ENCODE measurements at places on chromosomes 16 and 17. TPM values are rescaled to one million over a fixed set of nuclear protein-coding genes. Genes with fewer than 3 reads are reported as not detected.

MIEF2 gene
- total RNA-seq, result 14.7 TPM

DNA sequence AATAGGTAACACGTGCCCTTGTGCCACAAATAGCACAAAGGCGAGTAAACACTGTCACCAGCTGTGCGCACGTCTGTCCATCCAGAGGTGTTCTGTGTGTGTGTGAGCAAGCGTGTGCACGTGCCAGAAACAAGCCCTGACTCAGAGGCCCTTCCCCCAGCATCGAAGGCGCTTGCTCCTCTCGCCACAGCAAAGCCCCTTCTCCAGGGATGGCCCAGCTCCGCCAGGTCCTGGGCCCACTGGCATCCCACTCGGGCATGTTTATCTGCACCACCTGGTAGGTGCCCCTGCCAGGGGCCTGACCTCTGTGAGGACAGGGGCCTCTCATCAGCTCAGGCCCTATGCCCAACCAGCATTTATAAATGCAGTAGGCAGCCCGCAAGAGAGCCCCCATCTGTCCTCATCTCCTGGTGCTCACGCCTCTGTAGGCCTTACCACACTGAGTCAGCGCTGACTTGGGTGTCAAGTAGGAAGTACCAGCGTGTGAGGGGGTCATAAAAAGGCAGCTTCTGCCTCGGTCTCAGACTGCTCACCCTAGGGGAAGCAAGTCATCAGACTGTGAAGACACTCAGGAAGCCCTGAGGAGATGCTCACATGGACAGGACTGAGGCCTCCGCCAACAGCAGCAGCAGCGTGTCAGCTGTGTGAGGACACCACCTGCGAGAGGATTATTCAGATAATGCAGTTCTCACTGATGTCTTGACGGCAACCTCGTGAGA lies 10.8 kb downstream of the TMEM235 start:
- peaks cover 15% of the 10 kb centered on the region for H3K27me3 ChIP-seq
- no peak for DNase-seq
- no peak overlapping the region for H3K27ac ChIP-seq
- H3K4me3 ChIP-seq, result no peak overlapping the region

DNA sequence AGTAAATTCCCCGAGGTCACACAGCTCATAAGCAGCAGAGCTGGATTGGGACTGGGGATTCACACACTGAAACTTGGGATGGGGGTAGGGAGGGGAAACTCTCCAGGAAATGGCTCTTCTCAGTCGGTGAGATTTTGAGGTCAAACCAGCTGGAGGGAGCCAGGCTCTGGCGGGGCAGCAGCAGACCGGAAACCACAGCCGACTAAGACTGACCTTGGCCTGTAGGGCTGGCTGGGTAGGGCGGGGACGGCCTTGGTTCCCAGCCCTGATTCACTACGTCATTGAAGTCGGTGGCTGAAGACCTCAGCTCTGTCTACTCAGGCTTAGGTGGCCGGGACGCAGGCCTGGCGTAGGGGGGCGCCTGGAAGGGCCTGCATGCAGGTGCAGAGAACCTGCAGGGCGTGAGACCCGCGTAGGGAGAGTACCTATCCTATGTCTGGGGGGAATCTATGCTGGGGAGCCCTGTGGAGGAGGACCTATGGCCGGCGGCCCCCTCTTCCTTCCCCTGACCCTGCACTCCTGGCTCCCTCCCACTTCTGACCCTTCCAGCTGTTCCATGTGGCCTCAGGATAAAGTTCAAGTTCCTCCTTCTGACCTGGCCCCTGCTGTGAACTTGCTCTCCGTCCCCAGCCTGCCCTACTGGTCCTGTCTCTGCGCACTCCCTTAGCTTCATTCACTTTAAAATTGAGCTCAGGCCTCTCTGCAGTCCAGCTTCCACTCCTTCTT lies 11.9 kb upstream of the SLC4A1 start:
- no peak overlapping the region for H3K27ac ChIP-seq
- DNase-seq, result no peak
- peaks cover 9% of the 10 kb centered on the region for H3K4me1 ChIP-seq
- H3K36me3 ChIP-seq, result no peaks in the 10 kb centered on the region

DNA sequence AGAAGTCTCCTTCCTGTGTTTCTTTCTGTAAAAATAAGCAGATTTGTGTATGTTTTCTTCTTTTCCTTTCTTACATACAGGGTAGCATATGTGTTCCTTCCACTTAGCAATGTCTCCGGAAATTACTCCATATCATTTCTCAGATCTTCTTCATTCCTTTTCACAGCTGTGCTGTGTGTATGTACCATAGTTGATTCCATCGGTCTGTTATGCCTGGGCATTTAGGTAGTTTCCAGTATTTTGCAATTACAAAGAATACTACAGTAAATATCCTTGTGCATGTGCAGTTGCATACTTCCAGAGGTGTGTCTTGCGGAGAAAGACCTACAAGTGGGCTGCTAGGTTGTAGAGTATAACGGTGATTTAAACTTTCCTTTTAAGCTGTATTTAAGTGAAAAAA lies 69.8 kb downstream of the CLEC16A start:
- no peak for DNase-seq
- peaks cover 30% of the 10 kb centered on the region for H3K36me3 ChIP-seq
- H3K27me3 ChIP-seq, result no peaks in the 10 kb centered on the region
- peaks cover 17% of the 10 kb centered on the region for H3K4me1 ChIP-seq
- no peak overlapping the region for H3K4me3 ChIP-seq

- H3K4me1 ChIP-seq, result peaks cover 35% of the 10 kb centered on the region
- H3K27me3 ChIP-seq, result no peaks in the 10 kb centered on the region
- H3K36me3 ChIP-seq, result peaks cover 30% of the 10 kb centered on the region
- H3K4me3 ChIP-seq, result peak overlapping the region; percentile 93
- DNase-seq, result peak; percentile 54
These were observed 8.0 kb upstream of the TSPOAP1 start for GRCh38 chr17:58336456-58337209.

All from activated naive CD8-positive, alpha-beta T cell treated with anti-CD3 and anti-CD28 coated beads, Interleukin-2, amount 10 ng/mL, durations not matched to agents 7 days and 5 days (primary cell).